Motor neuron (in vitro differentiated cells): ENCODE measurements at places on chromosomes 5 and 9. TPM values are rescaled to one million over a fixed set of nuclear protein-coding genes. Genes with fewer than 3 reads are reported as not detected.

DNA sequence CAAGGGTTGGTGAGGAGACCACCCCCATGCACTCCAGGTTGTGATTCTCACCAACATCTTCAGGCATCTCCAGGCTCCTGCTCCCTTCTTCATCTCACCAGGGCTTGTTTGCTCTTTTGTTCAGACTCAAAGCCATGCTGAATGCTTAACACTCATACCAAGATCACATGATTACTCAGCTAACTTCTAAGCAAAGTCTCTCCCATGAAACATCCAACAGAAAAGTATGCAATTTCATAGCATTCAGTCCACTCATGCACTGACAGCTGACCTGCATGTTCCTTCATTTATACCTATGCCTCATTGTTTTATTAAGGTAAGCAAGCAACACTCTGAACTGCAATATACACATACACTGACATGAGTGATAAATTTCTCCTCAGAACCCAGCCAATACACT lies 69.0 kb downstream of the SHC3 start:
- no peak for ATAC-seq

GRCh38 chr5:124444147-124444775 lies 302.2 kb downstream of the ZNF608 start:
- no peak for ATAC-seq

DNA sequence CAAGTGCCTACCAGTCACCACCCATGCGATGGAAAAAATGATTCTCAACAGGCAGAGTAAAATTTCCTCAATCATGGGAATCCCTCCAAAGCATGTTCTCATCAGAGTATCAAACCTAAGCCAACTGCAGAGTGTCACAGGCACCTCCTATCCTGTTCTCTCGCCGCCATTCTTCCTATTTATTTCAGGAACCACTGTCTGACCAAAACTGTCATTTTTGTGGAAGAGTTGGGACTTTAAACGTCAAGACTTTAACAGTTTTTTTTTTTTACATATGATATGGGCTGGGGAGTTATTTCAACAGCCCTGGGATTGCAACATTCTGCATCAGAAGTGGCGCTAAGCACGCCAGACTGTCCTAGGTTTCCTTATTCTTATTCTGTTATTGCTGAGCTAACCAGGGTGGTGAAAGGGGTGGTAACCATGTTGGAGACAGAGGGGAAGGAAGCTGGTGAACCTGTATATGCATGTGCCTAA lies 29.5 kb downstream of the PFDN1 start:
- ATAC-seq = no peak

DNA sequence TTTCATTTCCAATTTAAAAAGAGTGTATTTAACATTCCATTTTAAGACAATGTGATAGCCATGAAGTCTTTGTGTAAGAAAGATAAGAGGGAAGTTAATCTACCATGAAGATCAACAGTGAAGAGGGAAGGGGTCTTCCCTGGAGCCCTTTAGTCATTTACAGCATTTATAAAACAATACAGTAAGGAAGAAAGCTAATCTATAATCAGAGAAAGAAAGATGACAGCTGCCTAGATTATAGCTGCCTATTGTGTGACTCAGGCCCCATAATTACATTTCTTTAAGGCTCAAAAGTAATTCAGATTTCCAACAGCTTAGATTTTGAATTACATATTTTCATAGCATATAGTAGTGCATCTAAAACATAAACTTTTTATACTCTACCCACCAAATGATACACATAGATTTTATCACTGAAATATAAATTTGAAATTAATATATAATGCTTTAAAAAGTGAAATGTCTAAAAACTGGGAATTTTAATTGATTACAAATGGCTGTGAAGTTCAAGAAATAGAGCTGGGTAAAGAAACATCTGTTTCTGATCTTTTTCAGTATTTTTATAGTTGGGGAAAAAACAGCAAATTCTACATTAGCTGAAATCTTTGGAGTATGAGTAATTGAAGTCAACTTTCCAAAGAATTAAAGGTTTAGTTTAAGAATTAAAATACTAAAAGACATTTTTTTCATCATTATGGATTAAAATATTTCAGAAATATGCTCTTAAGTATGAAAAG lies 89.6 kb downstream of the RIC1 start:
- no peak for ATAC-seq

DNA sequence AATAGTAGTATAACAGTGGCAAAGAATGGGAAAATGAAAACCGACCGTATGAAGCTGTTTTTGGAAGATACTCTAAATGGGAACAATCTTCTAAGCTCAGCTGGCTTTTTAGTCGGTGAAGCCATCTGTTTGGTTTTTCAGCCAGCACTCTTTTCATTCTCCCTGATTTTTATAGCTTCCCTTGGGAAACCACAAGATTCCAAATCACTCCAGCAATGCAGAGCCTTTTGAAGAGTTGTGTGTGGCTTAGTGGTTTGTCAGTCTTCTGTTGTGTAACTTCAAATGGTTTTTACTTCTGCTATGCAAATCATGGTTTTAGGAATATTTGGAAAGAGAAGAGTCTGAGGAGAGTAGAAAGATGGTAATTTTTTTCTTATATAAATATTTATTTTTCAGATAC lies 180.7 kb downstream of the KDM4C start:
- no peak for ATAC-seq

CD274 gene
- 0.86 and 1.2 TPM in 2 replicates for total RNA-seq

PCDHB4 gene
- 0.92 and 1.3 TPM in 2 replicates for total RNA-seq
